ENCODE measurements at places on chromosomes 6 and 20.

DNA sequence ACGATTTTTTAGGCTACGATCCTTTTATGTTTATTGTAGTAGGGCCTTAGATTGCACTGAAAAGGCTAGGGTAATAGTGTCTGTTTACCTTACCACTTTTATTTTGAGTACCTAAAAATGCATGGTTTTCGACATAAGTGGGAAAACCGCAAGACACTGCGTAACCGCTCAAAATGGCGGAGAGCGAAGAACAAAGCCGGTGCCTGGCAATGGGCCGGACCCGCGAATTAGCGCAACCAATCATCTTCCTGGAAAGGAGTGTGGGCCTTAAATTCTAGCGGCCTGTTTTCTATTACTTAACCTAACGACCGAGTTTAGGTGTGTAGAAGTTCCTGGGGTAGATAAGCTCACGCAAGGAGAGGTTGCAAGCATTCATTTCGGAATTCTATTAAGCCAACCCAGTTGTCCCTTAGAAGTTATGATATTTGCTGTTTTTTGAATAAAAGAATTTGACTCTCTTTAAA, 118.0 kb downstream of the HFE start:
- DNase-seq = no peak

DNA sequence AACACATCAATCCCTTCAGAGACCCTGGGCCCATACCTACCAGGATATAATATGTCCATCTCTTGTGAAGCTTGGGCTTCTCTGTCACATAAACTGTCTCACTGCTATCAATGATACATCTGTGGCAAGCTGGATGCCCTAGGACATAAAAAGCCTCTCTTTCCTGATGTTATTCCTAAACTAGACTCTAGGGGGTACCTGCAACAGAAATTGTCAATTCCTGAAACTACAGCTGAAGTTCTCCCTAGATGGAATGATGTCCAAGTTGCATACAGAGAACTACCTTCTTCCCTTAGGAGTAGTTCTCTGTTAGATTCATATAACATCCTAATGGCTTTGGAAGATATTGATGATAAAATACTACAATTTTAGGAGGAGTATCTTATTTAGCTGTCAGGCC, 35.8 kb downstream of the TBX18 start:
- no peak for DNase-seq

DNA sequence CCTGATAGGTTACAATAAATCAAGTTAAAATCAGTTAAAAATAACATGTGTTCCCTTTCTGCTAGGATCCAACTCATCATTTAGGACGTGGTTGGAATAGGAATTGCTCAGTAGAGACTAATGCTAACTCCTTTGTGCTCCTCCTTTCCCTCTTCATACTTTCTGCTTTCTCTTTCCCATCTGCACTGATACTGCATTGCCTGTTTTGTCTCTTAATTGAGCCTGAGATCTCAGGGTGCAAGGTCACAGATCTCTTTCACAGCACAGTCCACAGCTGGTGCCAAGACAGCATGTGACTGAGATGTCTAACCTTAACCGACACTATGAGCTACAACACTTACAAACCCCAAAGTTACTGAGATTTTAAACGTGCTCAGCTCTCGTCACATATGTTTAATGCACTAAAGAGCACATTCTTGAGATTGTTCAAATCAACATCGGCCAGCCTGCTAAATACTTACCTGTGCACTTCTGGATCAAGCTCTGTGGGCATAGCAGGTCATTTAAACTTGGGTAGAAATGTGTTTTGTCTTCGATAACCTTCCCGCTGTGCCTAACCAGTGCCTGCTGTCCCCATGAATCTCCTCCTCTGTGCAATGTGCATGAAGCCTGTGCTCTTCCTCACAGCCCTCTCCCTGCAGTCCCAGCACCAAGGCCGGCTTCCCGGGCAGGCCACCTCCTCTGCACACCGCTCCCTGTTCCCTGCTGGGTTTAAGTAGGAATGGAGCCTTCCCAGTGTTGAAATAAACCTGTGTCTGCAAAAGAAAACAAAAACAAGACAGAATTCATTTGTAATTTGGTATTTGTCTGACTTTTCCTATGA, 39.6 kb upstream of the AFDN start:
- no peak for DNase-seq

- DNase-seq = no peak
These were observed 3.9 kb downstream of the PLCG1 start for GRCh38 chr20:41141153-41141815.

GRCh38 chr6:9646342-9647070, 768.4 kb downstream of the TFAP2A start:
- no peak for DNase-seq

- DNase-seq = no peak
These were observed 24.8 kb downstream of the PRIM2 start for GRCh38 chr6:57342148-57342669.

GRCh38 chr6:16201706-16202105, 36.7 kb upstream of the GMPR start:
- no peak for DNase-seq

DNA sequence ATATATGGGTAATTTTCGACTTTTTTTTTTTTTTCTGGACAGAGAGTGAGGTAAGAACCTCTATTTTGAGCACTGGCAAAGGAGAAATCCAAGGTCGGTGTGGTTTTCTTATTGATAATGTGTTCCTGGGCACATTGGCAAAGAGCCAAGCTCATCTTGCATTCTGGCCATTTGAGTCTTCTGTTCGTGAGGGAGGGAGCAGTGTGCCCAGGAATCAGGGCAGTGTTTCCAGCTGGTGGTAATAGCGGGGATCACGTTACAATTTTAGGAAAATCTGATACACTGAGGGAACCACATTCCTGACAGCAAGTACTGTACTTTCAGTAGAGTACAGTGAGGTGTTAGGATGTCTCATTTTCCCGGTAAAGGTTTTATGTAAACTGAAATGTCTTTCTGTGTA, 442.3 kb upstream of the MAP3K7 start:
- DNase-seq = no peak

DNA sequence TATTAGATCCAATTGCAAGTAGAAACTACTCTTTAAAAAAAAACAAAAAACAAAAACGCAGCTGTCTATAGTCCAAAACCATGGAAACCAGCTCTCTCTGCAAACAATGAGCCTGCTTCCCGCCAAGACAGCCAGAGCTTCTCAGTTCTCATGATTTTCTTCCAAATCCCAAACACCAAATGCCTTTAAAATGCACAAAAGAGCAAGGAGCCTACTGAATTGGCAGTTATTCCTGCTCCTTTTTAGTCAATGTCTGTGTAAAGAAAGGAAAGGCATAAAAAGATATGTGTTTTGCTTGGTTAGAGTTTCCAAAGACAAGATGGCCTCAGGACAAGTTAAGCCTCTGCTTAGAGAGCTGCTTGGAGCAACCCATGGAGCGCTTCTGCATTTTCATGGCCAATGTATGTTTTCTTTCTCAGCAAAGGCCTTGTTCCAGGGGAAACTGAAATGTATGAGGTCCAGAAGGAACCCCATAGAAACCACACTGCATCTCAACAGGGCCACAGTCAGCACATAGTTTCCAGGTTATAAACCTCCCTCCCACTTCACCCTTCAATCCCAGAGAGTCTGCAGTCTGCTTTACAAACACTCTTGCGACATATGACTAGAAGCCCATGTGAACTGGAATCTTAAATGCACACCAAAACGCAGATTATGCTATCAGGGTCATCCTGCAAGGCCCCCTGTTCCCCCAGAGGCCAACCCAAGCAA, 209.3 kb upstream of the TAB2 start:
- DNase-seq = no peak

DNA sequence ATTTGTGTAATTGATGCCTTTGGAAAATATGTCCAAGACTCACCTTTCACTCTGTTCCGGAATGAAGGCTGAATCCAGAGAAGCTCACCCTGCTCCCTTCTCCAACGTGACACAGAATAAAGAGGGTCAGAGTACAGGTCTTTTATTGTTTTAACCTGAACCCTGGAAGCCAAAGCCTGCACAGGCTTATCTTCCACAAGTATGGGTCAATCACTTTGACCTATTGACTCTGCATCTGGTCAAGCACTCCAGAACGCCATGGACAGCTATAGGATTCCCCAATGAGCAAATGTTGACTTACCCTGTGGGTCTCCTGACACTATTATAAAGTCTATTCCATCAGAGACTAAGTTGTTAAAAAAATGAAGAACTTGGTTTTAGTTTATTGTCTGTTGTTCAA, 158.4 kb upstream of the MYLIP start:
- no peak for DNase-seq

GRCh38 chr6:47106216-47106615, 64.1 kb upstream of the ADGRF1 start:
- DNase-seq = no peak

- no peak for DNase-seq
These were observed 290.5 kb upstream of the ZFP64 start for GRCh38 chr20:52482044-52482443.

GRCh38 chr6:161029195-161029809, 37.7 kb downstream of the MAP3K4 start:
- no peak for DNase-seq

DNA sequence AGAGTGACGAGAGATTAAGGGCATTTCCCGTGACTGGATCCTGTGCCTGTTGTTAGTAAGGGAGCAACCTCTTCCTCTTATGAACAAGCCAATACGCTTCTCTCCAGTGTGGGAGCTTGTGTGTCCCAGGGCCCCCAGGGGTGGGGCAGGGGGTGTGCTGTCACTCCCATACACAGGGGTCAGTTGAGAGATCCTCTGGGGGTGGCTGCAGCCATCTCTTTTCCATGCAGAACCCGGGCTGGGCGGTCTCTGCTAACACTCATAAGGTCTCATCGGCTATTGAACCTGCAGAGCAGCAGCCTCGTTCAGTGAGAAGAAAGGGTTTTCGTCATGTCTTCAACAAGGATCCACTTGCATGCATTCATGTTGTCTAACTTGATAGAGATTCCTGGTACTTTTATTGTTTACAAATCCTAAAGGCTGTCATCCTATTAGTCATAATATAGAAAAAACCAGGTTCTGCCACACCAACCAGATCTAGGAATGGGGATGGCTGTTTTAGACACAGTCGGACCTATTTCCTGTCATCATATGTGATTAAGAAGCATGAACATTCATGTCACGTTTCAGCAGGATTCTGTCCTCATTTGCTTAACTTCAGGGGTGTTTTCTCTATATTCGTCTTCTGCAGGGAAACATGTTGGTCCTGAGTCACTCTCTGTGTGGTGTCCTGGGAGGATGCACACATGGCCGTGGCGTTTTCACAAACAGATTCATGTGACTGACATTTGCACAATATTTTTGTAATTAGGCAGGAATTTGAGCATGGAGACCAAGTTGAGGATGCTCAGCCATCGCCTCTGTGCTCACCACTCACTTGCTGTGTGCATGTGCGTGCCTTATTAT, 13.3 kb upstream of the THBS2 start:
- DNase-seq = no peak

DNA sequence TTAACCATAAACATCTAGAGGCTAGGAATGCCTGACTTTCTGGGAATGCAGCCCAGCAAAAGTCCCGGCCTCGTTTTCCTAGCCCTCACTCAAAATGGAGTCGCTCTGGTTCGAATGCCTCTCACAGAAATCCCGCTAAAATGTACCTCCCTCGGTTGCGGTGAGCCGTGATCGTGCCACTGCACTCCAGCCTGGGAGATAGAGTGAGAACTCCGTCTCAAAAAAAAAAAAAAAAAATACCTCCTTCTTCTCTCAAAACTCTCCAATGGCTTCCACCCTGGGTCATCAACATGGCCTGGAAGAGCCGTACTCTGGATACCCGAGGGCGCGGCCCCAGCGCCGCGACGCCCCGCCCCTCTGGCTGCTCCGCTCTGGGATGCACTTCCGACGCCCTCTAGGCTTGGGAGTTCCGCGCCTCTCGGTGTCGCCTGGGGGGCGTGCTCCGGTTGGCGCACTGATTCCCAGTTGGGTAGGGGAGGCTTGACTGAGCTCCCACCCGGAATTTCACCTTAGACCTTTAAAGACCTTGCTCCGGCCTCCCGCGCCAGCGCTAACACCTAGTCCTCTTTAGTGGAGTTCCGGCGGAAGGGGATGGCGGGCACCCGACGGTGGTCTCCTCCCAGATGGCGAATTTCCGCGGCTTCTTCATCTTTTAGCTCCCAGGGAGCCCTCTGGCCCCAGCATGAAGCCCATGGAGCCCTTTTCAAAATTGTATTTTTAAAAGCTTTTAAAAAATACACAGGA, 12.3 kb downstream of the HMGN4 start:
- DNase-seq = no peak

DNA sequence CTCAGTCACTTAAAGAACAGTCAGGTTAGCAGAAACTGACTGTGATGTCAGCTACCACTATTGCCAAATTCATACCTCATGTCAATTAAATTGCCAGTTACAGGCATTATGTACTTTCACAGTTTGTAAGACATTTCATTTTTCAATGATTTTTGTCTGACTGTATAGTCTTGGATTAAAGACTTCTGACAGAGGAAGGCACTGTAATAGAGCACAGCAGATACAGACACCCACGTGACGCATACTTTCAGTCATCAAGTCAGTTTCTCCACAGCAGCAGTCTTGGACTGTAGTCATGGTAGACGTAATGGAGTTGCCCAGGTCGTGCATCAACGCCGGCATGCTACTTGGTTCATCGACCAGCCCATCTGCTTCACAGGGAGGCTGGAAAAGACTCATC, 29.5 kb upstream of the ELOVL5 start:
- DNase-seq = no peak

DNA sequence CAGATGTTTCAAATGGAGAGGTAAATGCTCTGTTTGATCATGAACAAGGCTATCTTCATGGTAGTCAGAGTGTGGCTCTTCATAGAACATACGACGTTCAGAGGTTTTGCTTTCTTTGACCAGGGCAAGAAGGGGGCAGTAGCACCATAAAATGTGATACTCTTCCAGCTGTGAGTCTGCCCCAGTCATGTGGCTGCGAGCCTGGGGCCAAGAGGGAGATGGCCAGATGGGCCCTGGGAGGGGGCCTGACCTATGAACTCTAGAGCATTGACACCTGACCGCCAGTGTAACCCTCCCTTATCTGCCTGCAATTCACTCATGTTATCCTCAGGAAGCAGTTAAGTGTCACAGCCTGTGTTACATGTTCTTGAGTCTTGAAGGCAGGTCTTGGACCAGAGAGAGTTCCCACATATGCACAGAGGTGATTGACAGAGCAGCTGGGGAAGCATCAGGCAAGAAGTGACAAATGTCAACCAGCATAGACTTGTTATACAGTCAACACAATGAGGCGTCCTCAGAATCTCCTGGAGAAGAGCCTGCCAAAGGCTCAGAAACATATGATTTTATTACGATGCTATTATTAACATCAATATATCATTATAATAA, 55.0 kb downstream of the SCML4 start:
- no peak for DNase-seq

GRCh38 chr20:17423782-17424181, 107.4 kb downstream of the BFSP1 start:
- no peak for DNase-seq

DNA sequence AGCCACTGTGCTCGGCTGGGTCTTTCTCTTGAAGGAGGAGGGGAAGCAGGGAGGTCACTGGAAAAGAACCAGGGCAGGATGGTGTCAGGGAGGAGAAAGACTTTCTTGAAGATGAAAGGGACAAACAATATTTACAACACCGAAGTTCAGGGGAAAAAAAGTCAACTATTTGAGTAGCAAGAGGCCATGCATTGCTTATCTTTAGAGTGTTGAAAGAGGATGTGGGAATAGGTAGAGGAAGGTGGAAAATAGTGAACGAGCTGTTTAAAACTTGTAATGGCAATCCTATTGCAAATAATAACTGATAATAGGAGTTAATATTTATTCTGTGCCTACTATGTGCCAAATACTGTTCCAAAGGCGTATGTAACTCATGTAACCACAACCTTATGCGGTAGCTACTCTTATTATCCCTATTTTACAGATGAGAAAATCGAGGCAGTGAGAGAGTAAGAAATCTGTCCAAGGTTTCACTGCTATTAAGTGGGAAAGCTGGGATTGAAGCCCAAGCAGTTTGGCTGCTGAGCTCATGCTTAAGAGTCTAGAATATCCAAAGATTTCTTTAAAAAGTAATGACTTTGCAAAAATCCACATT, 12.7 kb upstream of the MLIP start:
- DNase-seq = no peak
